ENCODE measurements at places on chromosomes 3 and 15.

DNA sequence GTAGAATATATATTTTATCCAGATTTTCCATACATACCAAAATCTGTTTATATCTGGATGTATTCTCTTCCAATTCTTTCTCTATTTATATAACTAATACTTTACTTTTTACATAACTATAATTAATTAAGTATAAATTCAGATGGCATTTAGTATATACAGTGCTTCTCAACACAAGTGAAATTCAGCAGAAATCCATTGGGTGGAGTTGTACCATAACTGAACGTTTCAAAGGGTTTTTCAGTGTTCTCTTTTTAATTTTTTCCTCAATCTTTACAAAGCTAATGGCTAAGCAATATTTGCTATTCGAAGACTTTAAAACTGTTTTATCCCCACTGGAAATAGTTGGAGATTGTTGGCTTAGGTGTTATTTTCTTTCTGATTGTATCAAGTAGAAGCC, 13.9 kb upstream of the ZBBX start:
- no peak for DNase-seq

DNA sequence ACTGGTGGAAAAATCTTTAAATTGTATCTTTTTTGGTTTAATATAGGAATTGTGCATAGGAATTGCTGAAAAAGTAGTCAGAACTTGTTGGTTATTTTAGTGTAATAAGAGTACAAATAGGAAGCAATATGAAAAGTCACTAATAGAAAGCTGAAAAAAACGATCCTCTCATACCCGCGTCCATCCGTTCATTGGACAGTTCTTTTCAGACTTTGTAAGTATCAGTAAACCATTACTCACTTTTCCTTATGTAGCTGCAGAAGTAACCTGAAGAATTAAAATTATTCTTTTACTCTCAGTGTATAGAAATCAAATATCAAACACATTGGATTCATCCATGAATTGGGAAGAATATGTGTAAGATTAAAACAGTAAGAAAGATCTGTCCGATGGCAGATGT, 4.4 kb downstream of the FNDC3B start:
- no peak for DNase-seq

DNA sequence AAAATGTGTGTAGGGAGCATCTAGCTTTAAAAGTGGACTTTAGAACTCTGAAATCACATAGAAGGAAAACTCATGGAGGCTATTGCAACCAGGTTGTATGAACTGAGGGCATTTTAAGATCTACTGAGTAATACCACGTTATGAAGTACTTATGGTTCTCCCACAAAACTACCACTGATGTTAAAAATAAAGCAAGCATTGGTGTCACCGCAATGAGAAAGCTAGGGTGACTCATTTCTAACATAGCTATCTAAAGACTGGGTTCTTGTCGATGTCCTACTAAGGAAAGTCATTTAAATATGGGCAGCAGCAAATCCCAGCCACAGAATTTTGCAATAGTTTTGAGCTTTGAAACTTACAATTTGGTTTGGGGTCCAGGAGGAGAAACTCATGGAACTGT, 584.8 kb downstream of the DIPK2A start:
- no peak for DNase-seq

DNA sequence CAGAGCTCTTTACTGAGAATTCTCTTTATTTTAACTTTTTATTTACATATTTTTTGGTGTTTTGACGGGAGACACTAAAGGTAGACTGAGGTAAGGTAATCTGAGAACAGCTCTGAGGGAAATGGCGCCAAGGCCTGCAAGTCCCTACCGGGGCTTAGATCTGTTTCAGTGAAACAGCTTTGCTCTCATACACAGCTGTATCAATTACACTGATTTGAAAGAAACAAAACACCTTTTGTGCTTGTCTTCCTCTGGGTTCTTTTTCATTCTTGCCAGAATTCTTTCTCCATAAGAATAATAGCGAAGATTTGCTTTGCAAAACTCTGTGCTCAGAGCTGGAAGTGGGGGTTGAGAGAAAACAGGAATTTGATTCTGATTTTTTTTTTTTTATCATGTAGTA, 79.5 kb upstream of the PEX5L start:
- no peak for DNase-seq

- no peak for DNase-seq
Observed at GRCh38 chr3:186933816-186934215, 3.5 kb downstream of the ST6GAL1 start.

DNA sequence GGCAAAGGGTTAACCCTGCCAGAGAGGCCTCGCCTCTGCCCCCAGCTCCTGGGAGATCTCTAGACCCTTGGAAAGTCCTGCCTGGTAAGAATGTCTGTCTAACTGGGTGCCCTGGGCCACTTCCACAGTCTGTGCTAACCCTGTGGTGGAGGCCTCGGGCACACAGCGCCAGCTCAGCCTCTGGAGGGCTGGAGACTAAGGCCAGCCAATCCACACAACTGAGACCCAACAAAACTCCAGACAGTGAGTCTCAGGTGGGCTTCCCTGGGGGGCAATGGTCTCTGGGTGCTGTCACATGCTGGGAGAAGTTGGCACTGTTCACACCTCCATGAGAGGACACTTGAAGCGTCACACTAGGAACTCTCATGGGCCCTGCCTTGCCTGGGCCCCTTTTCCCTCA, 19.5 kb downstream of the ZXDC start:
- DNase-seq = no peak

- DNase-seq = no peak
Observed at GRCh38 chr15:27025481-27025966, 54.5 kb downstream of the GABRG3 start.

DNA sequence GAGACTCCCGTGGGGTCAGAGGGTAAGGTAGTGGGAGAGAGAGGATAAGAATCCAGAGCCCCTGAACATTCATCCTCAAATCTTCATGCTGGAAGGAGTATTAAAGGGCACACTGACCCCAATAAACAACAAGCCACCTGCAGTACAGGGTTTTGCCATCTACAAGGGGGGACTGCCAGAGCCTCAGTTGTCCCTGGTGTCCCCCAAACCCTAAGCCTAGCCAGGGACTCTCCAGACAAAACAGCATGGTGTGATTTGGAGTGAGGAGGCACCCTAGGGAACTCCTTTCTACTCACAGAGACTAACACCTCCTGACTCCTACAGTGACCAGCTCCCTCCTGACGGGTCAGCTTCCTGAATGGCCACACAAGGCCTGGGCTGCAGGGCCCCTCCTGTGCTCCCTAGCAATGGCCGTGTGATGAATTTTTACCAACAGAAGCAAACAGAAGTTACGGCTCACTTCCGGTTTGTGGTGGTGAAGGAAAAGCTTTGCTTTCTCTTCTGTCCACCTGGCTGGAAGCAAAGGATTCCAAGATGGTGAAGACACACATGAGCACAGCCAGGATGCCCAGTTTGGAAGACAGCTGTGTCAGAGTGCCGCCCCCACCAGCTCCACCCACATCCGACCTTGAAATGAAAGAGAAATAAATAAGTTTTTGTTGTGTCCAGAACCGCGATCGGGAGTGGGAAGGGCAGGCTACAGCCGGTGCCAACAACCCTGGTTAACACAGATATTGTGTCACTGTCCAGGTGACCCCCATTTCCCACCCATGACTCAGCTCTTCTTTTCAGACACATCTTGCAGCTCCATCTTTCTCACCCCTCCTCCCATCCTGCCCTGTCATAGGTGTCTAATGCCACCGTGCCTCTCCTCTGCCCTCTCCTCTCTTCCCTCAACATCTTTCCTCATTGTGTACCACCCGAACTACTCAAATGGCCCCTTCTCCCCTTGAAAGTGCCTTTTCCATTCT, 69.6 kb upstream of the ATP13A3 start:
- no peak for DNase-seq

- DNase-seq = no peak
Observed at GRCh38 chr3:102715030-102715697, 280.3 kb downstream of the ZPLD1 start.

GRCh38 chr15:59797756-59798604, 108.9 kb upstream of the BNIP2 start:
- DNase-seq = no peak

- peak; percentile 14 for DNase-seq
Observed at GRCh38 chr3:141845407-141846049, 30.9 kb upstream of the ATP1B3 start.

Measured in stimulated activated CD4-positive, alpha-beta T cell treated with anti-CD3 and anti-CD28 coated beads, Interleukin-12 subunit alpha, Interleukin-12 subunit beta, amount 100 ng/mL, for 4 hours (primary cell).